BJ (cell line): ENCODE measurements at places on chromosomes 2 and 18. TPM values are rescaled to one million over a fixed set of nuclear protein-coding genes. Genes with fewer than 3 reads are reported as not detected.

DNA sequence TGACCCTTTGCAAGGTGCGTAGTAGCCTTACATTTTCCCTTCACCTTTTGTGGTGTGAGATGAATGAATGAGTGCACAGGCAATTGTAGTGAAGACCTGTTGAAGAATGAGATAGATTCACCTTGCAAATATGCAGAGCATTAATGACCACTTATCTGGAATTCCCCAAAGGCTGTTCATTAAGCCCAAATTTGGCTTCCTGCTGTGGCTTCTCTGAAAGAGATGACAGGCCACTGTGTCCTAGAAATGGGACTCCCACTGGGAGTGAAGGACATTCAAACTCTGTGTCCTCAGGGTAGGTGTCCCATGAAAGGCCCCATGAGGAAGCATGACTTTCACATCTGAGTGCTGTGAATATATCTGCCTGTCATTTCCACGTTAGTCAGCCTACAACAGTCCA, 1821.8 kb upstream of the PIK3C3 start:
- no peak for DNase-seq

DNA sequence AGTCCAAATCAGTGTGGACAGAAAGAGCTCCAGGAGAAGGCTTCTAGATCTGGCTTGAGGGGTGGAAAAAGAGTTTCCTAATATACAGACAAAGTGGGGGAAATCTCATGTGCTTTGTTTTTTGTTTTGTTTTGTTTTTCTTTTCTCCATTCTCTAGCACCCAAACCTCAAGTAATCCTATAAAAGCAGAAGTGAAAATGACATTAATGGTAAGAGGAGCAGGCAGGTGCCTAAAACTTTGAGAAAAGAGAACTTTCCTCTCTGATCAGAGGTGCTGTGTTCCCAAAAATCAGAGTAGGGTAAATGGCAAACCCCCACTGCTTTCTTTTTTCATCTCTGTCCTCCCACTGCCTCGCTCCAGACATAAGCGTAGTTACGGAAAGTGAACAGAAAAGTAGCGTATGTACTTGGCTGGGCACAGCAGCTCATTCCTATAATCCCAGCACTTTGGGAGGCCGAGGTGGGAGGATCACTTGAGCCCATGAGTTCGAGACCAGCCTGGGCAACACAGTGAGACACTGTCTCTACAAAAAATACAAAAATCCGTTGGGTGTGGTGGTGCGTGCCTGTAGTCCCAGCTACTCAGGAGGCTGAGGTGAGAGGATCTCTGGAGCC, 77.8 kb downstream of the FAM161A start:
- no peak for DNase-seq

- DNase-seq, result no peak
These were observed 161.0 kb upstream of the TMEM200C start for GRCh38 chr18:6056171-6056910.

DNA sequence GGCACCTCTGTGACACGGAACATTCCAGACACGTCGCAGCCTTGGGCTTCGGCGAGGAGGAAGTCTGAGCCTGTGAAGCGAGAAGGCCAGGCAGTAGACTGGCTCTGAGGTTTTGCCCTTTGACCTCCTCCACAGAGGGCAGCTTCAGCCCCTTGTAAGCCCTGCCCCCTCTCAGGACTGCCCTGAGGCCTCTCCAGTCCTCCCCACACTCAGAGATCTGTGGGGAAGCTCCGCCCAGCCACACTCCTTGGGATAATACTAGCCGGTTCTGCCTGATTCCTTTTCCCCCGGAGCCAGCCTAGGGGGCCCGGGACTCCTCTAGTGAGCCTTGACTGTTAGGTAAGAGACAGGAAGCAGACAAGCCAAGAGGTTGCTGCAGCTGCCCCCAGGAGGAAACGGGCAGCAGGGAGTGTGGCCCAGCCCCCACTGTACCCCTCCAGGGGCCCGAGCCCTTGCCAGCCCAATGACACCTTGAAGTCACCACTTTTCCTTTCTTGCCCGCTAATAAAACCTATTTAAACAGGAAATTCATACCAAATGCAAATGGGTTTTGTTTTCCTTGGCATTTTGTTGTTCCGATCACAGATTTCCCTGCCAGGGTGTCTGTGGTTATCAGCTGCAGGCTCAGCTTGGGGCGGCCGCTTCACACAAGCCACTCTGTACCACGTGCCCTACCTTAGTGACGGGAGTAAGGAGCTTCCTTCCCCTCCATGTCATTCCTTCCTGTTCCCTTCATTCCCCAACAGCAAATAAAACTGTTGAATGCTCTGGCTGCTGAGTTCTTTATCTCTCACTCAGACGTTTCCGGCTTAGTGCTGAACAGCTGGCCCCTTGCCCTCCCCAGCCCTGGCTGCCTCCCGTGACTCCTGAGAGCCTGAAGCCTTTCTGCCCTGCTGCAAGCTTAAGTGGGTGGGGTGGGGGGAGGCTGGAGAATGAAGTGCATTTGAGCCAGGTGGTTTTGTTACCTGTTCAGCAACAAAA, 124.7 kb downstream of the CABLES1 start:
- DNase-seq, result peak; percentile 47

The EPAS1 gene
- 312 and 531 TPM in 2 replicates for polyA plus RNA-seq

The M1AP gene
- polyA plus RNA-seq, result 0.33 and 0.47 TPM in 2 replicates

The CD207 gene
- polyA plus RNA-seq, result not detected in 2 replicates

The TUBA4B gene
- polyA plus RNA-seq, result not detected in 2 replicates
